ENCODE measurements at places on chromosomes 11 and 22.

DNA sequence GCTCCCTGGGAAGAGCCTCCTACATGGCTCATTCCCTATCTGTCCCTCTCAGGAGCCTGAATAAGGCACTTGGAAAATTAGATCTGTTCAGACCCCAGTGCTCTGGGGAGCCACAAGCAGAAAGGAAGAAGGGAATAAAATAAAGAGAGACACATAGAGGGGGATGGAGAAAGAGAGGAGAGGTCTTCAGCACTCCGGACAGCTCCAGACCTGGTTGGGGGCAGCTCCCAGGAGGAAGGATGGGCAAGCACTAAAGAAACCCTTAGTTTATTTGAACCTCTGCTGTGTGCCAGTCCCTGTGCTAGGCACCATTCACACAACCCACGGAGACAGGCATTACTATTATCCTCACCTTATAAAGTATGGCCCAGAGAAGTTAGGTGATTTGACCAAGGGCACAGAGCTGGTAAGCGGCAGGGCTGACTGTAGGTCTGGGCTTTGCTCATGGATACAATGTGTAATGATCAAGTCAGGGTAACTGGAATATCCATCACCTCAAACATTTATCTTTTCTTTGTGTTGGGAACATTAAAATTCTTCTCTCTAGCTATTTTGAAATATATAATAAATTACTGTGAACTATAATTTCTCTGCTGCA lies 53.7 kb upstream of the LRRC32 start:
- no peak overlapping the region for H3K27ac ChIP-seq
- H3K36me3 ChIP-seq = no peaks in the 10 kb centered on the region
- H3K4me1 ChIP-seq = no peaks in the 10 kb centered on the region
- no peak overlapping the region for H3K4me3 ChIP-seq

GRCh38 chr22:47046411-47047065 lies 284.1 kb downstream of the TBC1D22A start:
- H3K27me3 ChIP-seq = no peaks in the 10 kb centered on the region
- H3K36me3 ChIP-seq = no peaks in the 10 kb centered on the region
- peaks cover 8% of the 10 kb centered on the region for H3K4me1 ChIP-seq

DNA sequence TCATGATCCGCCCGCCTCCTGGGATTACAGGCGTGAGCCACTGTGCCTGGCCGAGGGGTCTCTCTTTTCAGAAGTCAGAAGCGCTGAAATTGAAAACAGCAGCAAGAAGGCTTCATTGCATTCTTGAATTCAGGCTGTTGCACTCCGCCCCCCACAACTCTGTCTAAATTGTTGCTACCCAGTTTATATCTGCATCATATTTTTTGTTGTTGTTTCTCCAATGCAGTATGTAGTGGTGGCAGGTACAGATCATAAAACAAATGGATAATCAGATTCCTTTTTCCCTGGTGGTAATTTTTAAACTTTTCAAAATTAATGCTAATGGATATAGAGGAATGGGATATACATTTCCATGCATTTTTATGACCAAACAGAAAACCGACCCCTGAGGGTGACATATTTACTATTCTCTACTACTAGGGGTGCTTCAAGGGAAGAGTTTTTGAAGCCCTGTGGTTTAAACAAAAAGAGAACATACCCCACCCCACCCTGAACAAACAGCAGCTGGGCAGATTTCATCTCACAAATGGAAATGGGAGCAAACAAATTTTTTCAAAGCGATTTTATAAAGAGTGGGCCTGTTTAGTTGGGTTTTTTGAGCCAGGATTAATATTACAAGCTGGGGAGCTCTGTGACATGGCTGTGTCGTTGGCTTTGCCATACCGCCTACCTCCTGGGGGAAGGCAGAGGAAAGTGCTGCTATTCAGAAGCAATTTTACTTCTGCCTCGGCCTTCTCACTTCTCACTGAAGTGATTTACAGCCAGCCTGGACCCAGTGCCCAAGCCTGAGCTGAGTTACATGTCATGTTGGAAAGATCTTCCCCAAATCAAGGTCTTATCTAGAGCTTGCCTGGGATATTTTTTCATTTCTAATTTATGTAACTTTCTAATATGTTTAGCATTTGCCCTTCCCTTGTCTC lies 16.0 kb upstream of the TMA7B start:
- no peak overlapping the region for H3K4me3 ChIP-seq
- peaks cover 30% of the 10 kb centered on the region for H3K4me1 ChIP-seq
- H3K27me3 ChIP-seq = no peaks in the 10 kb centered on the region
- H3K36me3 ChIP-seq = no peaks in the 10 kb centered on the region
- H3K27ac ChIP-seq = no peak overlapping the region

DNA sequence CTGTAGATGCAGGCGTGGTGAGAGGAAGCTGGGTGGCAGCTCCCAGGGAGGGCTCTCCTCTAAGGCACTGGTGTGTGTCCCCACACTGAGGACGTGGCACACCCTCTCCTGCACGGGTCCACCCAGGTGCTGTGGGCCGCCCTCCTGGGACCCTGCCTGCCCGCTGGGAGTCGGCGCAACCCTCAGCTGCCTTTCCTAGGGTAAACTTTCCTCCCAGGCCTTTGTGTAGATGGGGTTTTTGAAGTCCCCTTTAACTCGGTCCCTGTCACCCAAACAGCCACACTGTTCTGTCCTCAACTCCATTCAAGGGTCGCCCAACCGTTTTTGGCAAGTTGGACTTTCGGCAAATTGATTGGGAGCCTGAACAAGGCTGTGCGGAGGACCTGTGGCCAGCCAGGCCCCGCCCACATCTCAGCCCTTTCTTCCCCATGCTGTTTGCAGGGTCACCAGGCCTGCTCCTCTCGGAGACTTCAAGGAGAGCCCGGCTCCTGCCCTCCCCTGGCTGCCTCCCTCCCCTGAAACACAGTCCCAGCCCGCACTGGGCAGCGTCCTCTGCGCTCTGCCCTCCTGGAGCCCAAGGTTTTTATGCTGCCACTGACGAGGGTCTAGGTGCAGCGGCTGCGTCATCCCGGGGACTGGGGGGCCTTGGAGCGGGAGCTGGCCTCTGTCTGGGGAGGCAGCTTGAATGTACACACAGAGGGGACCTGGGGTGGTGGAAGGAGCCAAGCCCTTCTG lies 1126.2 kb downstream of the BRD1 start:
- no peak overlapping the region for H3K4me3 ChIP-seq
- H3K27ac ChIP-seq = no peak overlapping the region
- no peaks in the 10 kb centered on the region for H3K36me3 ChIP-seq
- DNase-seq = no peak

DNA sequence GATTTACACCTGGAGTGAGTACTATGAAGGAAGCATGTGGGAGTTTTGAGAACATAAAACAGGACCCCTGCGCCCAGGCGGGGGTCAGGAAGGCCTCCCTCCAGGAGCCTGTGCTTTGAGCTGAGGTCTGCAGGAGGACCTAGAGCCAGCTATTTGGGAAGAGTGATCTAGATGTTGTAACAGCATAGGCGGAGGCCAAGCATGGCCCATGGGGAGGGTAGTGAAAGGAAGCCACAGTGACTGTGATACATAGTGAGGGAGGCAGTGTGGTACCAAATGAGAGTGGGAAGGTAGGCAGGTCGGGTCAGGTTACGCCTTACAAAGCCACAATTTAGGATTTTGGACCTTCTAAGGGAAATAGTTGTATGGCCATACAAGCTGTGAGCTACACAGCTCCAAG lies 147.5 kb downstream of the PARVA start:
- no peak for DNase-seq
- no peaks in the 10 kb centered on the region for H3K27me3 ChIP-seq
- no peak overlapping the region for H3K27ac ChIP-seq
- no peaks in the 10 kb centered on the region for H3K36me3 ChIP-seq

DNA sequence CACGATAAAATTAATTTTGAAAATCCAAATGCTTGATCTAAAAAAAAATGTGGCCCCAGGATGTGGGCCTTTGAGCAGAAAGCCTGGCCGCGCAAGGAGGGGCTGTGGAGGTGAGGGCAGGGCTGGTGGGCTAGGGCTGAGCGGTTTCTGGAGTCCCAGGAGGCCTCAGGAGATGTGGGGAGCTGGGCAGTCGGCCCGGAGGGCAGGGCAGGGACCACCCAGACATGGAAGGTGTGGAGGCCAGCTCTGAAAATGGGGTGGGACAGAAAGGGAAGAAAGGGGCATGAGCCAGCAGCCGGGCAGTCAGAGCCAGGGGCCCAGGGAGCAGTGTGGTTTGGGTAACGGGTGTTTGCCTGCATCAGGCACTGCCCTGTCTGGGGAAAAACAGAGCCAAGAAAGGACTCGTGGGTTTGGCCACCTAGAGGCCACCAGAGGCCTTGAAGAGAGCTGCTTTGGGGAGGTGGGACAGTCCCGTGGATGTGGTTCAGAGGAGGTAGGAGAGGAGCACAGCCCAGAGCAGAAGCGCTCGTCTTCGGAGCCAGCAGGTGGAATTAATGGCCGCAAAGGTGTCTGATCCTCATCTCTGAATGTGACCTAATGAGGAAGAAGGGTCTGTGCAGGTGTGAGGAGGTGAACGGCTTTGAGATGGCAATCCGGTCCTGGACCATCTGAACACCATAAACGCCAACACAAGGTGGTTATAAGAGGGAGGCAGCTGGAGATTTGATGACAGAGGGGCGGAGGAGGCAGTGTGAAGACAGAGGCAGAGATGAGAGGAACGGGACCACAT lies 50.2 kb downstream of the IGF2 start:
- H3K4me1 ChIP-seq = no peaks in the 10 kb centered on the region
- DNase-seq = peak; percentile 46

GRCh38 chr11:47179655-47179991 lies 2.9 kb upstream of the ARFGAP2 start:
- DNase-seq = no peak
- peaks cover 13% of the 10 kb centered on the region for H3K36me3 ChIP-seq
- H3K4me1 ChIP-seq = peaks cover 6% of the 10 kb centered on the region
- no peak overlapping the region for H3K4me3 ChIP-seq
- H3K27me3 ChIP-seq = no peaks in the 10 kb centered on the region
- H3K27ac ChIP-seq = no peak overlapping the region

GRCh38 chr11:74460481-74461154 lies 6.7 kb downstream of the KCNE3 start:
- 0 out of 2 replicates have a peak, but pooled peaks cover 2% of the 10 kb centered on the region for H3K4me1 ChIP-seq
- no peaks in the 10 kb centered on the region for H3K36me3 ChIP-seq
- no peak for DNase-seq
- H3K27ac ChIP-seq = no peak overlapping the region
- H3K4me3 ChIP-seq = no peak overlapping the region

- no peak overlapping the region for H3K27ac ChIP-seq
- no peaks in the 10 kb centered on the region for H3K36me3 ChIP-seq
- no peak for DNase-seq
- H3K4me1 ChIP-seq = no peaks in the 10 kb centered on the region
Measured at GRCh38 chr11:119886667-119887230, 157.7 kb upstream of the NECTIN1 start.

DNA sequence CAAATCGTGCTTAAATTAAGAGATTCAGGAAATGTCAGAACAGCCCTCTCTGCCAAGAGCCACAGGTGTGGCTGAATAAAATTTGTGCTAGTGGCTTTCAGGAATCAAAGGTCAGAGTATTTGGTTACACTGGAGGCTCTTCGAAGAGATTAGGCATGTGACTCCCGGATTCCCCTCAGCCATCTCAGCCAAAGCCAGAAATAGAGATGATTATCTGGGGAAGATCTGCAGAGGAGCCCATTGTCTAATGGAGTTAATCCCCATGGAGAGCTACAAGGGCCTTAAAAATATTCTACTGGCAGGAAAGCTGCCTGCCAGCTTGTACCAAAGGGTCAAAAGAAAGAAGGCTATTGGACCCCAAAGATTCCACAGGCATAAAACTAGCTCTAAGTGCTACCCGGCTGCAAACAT lies 1259.5 kb downstream of the TBC1D22A start:
- DNase-seq = no peak
- H3K4me3 ChIP-seq = no peak overlapping the region
- no peaks in the 10 kb centered on the region for H3K36me3 ChIP-seq
- H3K27ac ChIP-seq = no peak overlapping the region
- H3K27me3 ChIP-seq = no peaks in the 10 kb centered on the region

DNA sequence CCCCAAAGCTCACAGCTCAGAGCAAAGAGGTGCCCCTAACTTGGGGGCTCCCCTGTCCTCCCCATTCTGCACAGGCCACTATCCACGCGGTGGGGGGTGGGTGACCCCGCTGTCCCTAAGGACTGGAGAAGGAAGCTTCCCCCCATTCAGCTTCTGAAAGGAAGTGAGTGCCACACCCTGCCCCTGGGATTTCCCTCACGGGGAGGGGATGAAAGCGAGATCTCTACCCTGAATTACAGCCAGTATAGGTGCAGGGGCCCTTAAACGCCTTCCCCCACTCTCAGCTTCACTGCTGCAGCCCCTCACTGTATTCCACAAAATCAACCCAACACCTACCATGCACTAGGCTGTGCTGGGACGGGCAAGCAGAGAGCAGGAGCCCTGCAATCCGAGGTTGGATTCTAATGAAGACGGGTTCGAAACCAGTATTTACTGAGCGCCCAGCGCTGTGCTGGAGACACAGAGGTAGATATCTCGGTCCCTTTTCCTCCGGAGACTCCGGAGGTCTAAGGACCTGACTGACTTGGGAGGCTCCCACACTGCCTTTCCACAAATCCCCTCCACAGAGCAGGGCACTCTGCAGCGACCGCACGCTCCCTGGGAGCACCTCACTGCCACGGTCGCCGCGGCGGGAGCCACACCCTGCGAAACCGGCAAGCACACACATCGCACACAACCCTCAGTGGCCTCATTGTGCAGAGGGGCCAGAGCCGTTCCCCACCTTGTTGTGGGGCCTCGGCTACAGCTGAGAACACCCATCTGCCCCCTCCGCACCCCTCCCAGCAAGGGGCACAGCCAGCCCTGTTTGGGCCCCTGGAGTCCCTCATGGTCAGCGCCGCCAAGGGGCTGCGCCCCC lies 1.8 kb downstream of the AHNAK start:
- H3K27ac ChIP-seq = no peak overlapping the region
- peaks cover 64% of the 10 kb centered on the region for H3K27me3 ChIP-seq
- DNase-seq = no peak
- peaks cover 21% of the 10 kb centered on the region for H3K4me1 ChIP-seq
- peak overlapping the region; percentile 38 for H3K4me3 ChIP-seq
- no peaks in the 10 kb centered on the region for H3K36me3 ChIP-seq

DNA sequence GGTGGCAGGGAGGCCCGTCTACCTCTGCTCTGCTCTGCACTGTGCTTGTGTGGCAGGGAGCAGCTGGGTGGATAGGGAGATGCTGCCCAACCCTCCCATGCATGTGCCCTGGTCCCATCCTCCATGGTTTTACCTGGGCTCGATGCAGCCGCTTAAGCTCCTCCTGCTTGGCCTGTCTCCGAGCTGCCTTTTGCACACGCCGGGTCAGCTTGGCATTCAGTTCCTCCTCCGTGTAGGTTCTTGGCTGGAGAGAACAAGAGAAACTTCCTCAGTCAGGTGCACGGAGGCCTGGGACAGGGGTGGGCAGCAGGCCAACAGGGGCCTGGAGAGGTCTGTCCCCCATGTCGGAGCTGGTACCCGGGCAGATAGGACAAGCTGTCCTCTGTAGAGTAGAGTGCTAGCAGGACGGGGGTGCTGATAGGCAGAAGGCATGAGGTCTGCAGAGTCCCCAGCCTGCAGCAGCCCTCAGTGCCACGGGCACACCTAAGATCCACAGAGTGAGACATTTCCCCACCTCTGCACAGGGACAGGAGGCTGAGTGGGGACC lies 36.4 kb upstream of the BID start:
- no peaks in the 10 kb centered on the region for H3K36me3 ChIP-seq
- H3K4me3 ChIP-seq = no peak overlapping the region
- no peak for DNase-seq
- H3K27me3 ChIP-seq = no peaks in the 10 kb centered on the region
